ENCODE measurements at places on chromosomes 13 and 19.

DNA sequence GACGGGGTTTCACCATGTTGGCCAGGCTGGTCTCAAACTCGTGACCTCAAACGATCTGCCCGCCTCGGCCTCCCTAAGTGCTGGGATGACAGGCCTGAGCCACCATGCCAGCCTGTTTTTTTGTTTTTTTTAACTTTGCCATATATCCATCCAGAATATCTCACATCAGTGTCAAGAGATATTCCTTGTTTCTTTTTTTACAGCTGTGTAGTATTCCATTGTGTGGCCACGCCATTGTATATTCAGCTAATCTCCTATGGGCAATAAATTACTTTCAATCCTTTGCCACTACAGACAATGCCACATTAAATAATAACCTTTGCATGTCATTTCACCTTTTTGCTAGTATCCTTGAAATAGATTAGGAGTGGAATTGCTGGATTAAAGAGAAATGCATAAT, 15.3 kb downstream of the KHSRP start:
- DNase-seq, result no peak

- no peak for DNase-seq
These were observed 2.0 kb downstream of the PTBP1 start for GRCh38 chr19:799076-799881.

GRCh38 chr13:71087006-71087405, 780.0 kb downstream of the DACH1 start:
- DNase-seq, result no peak

- no peak for DNase-seq
These were observed 188.0 kb downstream of the TDRD3 start for GRCh38 chr13:60584976-60585375.

- DNase-seq, result no peak
These were observed 6.1 kb downstream of the FOSB start for GRCh38 chr19:45473682-45474605.

- no peak for DNase-seq
These were observed 369.0 kb downstream of the UQCRFS1 start for GRCh38 chr19:28843761-28844492.
